ENCODE measurements at places on chromosomes 3 and 15.

GRCh38 chr3:113070681-113071113 is 79.9 kb downstream of the GTPBP8 start:
- DNase-seq, result peak; percentile 51

DNA sequence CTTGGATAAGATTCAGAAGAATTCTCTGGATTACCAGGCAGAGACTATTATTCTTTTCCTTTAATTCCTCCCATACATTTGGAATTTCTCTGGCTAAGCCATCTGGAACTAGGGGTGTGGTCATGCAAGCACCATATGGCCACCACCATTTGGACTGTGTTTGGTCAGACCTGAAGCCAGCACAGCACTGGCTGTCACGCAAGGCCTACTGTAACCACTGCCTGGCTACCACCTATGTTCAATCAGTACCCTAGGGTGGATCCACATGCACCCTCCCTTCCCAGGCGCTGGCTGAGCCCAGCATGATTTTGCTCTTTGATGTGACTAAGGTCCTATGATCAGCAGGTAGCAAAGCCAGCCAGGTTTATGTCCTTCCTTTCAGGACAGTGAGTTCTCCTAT is 287.8 kb upstream of the GOLIM4 start:
- DNase-seq, result no peak

- DNase-seq, result no peak
Measured at GRCh38 chr3:101849714-101850245, 466 bp downstream of the NFKBIZ start.

- no peak for DNase-seq
Measured at GRCh38 chr3:142574665-142575064, 3.9 kb downstream of the ATR start.

- DNase-seq, result no peak
Measured at GRCh38 chr3:38110314-38111050, 26.4 kb downstream of the ACAA1 start.

DNA sequence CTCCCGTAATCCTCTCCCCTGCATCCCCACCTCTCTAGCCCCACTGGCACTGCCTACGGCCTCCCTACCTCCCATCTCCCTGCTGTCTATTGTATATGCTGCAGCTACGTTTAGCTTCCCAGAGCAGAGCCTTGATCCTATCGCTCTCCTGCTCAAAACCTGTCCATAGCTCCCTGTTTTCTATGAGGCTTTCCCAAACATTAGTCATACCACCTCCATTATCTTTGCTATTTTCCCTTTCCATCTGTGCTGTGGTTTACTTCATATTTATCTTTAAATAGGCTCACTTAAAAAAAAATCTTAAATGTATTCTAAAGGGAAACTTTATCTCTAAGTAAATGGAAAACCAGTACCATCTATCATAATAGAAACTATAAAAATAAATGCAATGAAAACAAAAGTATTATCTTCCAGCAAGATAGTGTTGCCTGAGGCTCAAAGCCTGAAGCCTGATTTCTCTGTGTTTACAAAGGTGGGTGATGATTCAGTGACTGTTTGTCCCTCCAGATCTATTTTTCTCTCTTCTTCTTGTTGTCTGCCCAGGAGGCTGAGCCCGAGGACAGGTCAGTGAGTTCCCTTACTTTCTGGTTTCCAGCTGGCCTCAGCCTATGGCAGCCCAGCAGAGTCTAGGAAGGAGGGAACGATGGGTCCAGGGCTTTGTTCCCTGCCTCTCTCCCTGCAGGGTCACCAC is 397.1 kb upstream of the CFAP20DC start:
- DNase-seq, result no peak

GRCh38 chr15:56351957-56352506 is 13.2 kb upstream of the TEX9 start:
- DNase-seq, result no peak

GRCh38 chr3:45582430-45582829 is 12.1 kb upstream of the LIMD1 start:
- no peak for DNase-seq

- no peak for DNase-seq
Measured at GRCh38 chr3:113243846-113244245, 32.5 kb downstream of the BOC start.

GRCh38 chr15:52093539-52094510 is 18.8 kb downstream of the BCL2L10 start:
- peak; percentile 58 for DNase-seq

- no peak for DNase-seq
Measured at GRCh38 chr15:40058476-40059140, 19.6 kb upstream of the SRP14 start.

DNA sequence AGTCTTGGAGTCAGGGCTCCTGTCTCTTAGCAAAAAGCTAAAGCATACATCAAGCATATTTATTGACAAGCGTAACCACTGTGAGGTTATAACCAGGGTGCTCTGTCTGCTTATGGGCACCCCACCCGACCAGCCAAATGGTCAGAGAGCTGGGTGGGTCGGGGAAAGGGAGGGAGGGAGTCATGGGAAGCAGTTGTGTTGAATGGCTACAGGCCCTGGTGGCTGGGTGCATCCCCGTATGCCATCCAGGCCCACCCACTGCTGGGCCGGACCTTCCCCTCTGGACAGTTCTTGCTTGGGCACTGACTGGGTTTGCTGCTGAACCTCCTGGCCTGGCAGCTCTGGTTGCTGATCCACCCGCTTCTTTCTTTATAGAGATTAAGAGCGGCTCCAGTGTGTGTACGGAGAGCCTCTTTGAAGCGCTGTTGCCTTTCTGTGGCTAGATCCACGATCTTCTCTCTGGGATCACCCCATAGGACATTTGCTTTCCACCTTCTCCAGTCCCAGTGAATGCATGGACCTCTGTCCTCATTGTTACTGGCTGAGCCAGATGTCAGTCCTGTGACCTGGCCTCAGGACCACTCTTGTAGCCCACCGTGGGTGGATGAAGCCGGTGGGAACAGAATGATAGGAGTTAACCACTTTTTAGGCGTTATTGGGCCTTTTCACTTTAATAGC is 59.6 kb downstream of the SMAD3 start:
- DNase-seq, result no peak

DNA sequence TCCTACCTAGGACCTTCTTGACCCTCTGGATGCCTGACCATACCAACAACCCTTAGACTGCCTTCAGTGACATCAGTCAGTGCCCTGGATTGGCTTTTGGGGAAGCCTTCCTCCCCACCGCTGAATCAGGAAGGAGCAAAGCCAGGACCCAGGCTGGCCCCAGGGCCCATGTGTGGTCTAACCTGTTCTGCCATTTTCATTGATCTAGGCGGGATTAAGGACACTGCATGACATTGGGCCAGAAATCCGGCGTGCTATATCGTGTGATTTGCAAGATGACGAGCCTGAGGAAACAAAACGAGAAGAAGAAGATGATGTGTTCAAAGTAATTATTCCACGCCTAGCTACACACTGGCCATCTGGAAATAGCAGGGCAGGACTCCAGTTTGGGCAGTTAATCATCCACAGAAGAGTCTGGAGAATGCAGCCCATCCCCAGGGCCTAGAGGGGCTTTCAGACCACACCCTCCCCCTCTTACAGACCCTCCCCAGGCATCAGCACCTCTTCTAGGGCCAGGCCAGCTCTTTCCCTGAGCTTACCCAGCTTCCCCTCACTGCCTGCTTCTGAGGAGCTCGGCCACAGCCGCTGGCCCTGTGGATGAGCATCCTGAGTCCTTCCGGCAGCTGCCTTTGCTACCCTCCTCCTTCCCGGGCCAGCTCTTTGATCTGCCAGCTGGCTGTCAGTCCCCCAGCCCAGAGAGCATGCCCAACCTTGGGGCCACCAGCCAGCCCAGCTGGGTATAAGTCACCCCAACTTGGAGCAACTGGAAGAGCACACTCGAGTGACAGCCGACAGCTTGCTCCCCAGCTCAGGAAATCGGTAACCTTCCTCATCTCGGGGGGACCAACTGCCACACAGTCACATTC is 45.9 kb downstream of the CHDH start:
- DNase-seq, result no peak

DNA sequence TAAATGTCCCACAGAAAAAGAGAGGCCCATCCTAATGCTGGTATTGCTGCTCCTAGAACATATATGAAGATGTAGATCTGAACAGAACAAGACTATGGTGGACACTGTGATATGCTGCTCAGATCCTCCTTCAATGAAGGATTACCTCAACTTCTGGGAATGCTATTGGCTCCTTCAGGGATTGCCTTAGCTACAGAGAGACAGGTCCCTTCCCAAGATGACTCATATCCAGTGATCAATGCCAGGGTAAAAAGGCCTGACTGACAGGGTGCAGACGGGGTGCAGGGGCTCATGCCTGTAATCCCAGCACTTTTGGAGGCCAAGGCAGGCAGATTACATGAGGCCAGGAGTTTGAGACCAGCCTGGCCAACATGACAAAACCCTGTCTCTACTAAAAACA is 20.5 kb upstream of the STAG1 start:
- no peak for DNase-seq

DNA sequence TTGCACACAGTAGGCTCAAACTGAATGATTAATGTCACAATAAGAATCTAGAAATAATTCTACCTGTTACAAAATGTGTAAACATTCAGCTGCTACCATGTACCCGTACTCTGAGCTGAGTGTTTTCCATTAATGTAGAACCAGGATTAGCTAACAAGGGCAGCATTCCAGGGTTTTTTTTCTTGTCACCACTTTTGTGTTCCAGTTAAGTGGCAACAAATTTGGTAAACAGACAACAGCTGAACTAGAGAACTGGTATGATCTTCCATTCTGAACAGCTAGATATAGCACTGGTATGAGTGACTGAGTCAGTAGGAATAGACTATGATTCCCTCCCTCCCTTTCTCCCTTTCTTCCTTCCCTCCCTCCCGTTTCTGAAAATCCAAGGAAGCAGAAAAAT is 229.4 kb downstream of the CD47 start:
- no peak for DNase-seq

DNA sequence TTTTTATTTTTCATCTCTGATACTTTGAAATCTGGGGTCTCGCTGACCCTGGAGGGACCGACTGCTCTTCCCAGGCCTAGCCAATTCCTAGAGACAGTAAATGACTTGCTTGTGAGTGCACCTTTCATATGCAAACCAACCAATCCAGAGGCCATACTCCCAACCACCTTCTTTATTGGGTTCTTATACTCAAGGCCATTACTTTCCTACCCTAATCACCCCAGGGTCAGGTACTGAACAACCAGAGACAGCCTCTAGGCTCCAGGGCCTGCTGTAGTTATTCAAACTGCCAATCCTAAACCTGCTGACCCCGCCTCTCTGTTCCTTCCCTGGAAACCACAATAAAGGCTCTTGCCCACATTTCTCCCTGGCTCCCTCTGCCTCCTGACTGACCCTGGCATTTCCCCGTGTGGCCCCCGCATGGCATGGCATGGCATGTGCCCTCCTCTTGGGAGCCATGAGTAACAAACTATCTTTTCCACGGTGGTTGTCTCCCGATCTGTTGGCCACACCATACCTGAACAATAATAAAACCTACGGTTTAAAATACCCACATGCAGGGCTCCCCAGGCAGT is 42.9 kb downstream of the ADCY5 start:
- DNase-seq, result no peak

- no peak for DNase-seq
Measured at GRCh38 chr3:144424606-144425005, 453.0 kb downstream of the DIPK2A start.

- peak; percentile 24 for DNase-seq
Measured at GRCh38 chr3:59480486-59480995, 430.7 kb upstream of the CFAP20DC start.

- DNase-seq, result peak; percentile 26
Measured at GRCh38 chr3:7518026-7518425, 657.1 kb downstream of the GRM7 start.

DNA sequence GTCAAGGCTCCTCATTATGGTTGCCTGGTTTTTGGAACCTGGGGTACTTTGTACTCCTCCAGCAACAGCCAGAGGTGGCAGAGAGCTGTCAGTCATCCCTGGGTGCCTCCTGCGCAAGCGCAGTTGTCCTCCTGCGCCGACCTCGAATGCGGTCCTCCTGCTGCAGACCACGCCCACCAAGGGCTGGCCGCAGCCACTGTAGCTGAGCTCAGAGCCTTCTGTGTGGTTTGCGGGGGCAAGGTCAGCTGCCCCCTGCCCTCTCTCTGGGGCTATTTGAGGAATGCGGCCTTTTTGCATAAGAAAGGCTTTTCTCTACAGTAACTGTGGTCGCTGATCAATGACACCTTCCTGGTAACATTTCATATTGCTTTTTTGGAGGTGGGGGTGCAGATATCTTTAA is 131.3 kb upstream of the SNRPN start:
- peak; percentile 30 for DNase-seq

- DNase-seq, result no peak
Measured at GRCh38 chr3:32758375-32758753, 59.4 kb upstream of the TRIM71 start.

DNA sequence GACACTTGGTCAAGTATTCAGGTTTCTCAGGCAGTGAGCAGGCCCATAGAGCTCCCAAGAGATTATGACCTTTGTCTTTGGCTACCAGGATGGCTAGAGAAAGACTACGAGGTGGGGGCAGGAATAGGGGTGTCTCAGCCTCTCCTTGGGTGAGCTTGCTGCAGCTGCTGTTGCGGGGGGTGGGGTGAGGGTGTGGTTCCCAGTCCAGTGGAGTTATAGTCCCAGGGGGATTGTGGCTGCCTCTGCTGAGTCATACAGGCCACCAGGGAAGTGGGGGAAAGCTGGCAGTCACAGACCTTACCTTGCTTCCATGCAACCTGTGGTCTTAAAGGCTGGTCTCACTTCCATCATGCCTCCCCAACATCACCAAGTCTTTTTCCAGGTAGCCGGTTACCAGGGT is 31.7 kb downstream of the ATP2C1 start:
- no peak for DNase-seq

GRCh38 chr3:12948371-12948770 is 107.0 kb upstream of the RPL32 start:
- peak; percentile 56 for DNase-seq

GRCh38 chr15:99631255-99631654 is 65.5 kb downstream of the MEF2A start:
- no peak for DNase-seq

GRCh38 chr3:49727154-49727923 is 3.6 kb upstream of the GMPPB start:
- no peak for DNase-seq

DNA sequence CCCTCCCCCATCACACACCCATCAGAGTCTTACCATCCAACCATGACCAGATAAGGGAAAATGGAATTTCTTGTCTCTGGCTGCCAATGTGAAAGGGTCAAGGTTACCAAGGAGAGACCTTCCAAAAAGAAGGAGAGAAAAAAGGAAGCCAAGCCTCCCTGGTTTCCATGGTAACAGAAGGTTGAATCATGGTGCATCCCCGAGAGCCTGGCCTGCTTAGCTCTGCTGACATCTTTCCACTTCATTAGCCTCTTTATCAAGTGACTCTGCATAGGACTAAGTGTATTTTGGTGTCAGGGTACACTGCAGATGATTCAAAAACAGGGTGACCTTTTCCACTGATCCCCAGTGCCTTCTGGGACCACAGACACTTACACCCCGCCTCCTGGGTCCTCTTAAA is 225.7 kb upstream of the PPP2R3A start:
- no peak for DNase-seq

DNA sequence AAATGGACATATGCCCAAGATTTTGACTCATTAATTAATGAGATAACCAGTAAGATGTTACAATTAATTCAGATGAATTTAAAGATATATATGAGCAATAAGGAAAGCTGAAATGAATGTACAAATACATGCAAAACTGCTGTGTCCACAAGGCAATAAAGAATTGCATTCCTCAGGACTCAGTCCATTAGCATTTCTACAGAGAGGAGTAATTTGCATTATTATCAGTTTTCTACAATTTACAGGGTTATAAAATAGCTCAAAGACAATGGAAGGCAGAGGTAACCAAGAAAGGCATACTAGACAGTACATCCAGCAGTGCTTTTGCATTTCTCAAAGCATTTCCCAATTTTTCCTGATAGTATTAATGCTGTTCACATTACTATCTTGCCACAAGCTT is 377.1 kb upstream of the GOLIM4 start:
- no peak for DNase-seq

GRCh38 chr3:5428607-5429516 is 241.4 kb downstream of the EDEM1 start:
- DNase-seq, result no peak

All from right hindlimb (tissue), 1 donor.